ENCODE measurements at places on chromosomes 1 and 21.
A peak's percentile ranks its signal among the peaks of the same experiment; 100 is the strongest.

- DNase-seq, result no peak
Measured at GRCh38 chr1:40880813-40881549, 18.8 kb upstream of the CITED4 start.

DNA sequence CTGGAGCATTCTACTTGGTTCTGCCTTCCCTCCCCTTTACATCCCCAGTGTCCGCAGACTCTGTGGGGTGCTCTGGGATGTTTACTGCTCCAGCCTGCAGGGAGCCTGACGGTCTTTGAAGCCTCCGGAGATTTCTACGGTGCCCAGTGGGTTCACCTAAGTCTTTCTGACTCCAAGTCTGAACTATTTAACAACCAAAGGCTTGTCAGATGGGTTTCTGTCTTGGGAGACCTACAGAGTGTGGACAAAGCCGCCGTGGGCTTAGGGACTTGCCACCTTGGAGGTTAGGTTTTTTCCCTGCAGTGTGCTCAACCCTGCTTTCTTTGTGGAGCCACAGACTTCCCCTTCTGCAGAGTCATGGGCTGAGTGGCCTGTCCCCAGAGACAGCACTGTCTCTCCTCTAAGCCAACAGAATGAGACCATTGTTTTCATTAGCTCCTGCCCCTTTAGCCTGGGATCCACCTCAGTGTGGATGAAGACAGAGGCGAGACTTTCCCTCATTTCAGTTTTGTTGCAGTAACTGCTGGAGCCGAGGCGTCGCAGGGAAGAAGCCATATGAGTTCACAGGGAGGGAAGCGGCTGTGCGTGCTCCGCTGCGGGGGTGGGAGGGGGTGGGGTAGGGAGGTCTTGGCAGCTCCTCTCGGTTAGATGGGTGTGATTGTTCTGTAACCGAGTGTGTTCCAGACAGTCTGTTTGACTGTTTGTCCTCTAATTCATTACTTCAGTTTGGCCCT lies 120.7 kb downstream of the CNIH3 start:
- DNase-seq, result no peak

- DNase-seq, result no peak
Measured at GRCh38 chr1:29807689-29808088, 571.4 kb downstream of the PTPRU start.

- DNase-seq, result no peak
Measured at GRCh38 chr1:205493241-205494085, 11.0 kb upstream of the CDK18 start.

DNA sequence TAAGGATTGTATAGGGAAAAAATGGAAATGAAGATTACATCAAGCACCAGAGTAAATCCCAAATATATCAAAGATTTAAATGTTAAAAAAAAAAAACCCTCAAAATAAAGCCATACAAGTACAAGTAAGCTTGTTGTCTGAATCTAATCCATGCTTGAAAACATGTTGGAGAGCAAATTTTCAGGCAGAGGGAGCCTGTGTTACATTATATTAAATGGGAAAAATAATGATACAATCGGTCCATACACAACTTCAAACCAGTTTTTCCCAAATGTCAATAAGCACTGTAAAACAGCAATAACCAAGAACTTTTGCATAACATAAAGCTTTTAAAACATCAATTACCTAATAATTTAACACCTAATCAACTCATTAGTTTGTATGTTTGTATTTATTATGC lies 949.4 kb upstream of the ADGRL4 start:
- no peak for DNase-seq

GRCh38 chr1:51656374-51656773 lies 39.5 kb downstream of the OSBPL9 start:
- no peak for DNase-seq

DNA sequence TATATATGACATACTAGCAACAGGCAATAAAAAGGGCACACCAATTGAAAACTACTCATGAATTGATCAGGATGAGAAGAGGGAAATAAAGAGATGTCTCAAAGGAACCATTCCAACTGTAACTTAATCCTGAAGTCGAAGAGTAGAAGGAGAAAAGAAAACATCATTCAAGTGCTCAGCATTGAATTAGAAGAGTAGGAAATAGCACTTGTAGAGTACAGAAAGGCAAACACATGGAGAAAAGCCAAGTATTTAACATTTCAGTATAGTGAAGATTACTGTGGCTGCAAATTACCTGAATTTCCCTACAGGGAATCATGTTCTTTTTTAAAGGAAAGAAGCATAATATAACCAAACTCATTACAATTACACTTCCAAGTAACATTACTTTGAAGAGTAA lies 205.0 kb downstream of the KCTD3 start:
- DNase-seq, result no peak

DNA sequence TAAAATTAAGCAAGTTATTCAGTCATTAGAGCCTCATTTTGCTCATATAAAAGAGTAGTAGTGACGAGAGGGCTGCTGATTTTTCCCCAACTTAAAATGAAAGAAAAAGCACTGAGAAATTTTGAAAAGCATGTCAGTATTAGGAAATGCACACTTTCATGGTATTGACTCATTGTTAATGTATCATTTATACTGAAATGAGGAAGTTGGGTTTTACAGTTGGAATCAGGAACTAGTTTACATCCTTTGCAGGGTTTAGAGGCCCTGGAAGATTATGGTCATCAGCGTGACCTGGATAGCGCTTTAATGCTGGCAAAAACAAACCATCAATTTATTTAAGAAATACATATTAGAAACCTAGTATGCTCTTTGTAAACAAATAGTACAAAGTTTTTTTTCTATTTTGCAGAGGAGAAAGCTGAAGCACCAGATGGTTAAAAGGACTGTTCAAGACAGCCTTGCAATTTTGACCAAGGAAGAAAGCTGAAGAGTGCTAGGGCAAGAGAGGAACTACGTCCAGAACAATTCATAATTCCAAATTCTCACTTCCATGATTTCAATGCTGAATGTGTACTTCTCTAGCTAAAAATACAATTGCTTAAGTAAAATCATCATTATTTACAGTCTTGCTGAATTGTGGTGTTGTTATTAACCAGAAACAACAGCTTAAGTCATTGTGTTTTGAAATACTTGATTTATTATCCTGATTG lies 94.8 kb upstream of the SGIP1 start:
- no peak for DNase-seq

GRCh38 chr1:44603718-44604117 lies 70.6 kb downstream of the TMEM53 start:
- no peak for DNase-seq

GRCh38 chr1:198805498-198806151 lies 166.8 kb downstream of the PTPRC start:
- DNase-seq, result no peak

- DNase-seq, result no peak
Measured at GRCh38 chr1:202576816-202577215, 133.4 kb downstream of the SYT2 start.

GRCh38 chr21:43981871-43982210 lies 30.3 kb upstream of the TRAPPC10 start:
- DNase-seq, result no peak

- no peak for DNase-seq
Measured at GRCh38 chr1:3799976-3800685, 3.8 kb upstream of the LRRC47 start.

DNA sequence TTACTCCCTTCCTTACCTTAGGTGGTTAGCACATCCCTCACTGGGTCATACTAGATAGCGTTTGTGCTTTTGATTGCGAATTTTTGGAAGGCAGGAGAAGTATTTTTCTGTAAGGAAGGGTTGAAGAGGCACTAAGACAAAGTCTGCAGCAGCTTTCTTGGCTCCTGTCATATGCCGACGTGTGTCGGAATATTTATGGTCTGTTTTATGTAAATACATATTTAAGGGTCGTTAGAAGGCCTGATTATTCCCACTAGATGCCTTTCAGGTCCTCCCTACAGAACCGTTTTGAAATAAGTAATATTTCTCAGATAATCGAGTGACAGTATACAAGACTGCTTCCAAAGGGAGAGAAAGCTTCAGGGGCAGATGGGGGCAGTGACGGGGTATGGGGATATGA lies 10.0 kb downstream of the RNF220 start:
- no peak for DNase-seq

DNA sequence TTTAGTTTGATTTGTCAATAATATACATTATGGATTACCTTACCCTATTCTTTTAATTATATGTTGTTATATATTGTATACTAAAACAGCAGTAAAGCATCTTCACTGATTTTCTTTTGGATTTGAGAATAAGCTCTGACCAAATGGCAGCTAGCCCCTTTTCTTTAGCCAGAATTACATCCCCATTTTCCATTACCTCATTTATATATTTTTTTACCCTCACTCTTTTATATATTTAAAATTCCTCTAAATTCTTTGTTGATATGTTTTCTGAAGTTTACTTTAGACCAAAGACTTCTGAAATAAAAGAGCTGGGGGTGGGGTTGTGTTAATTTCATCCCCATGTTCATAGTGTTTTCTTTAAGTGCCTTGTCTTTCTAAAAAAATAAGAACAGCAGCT lies 24.6 kb downstream of the ANGPTL1 start:
- no peak for DNase-seq

DNA sequence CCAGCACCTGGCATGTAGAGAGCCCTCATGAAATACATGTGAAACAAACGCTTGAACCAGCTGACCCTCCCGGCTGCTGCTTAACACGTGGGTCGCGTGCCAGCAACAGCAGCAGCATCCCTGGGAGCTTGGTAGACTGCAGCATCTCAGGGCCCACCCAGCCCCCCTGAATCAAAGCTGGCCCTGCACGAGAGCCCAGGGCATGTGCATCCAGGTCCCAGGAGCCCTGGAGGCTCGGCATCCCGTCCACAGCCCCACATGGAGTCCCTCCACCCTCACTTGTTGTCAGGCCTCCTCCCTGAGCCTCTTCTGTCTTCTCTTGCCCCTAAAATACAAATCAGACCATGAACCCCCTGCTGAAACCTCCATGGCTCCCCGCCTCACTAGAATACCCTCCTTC lies 123.1 kb downstream of the MATN1 start:
- no peak for DNase-seq

DNA sequence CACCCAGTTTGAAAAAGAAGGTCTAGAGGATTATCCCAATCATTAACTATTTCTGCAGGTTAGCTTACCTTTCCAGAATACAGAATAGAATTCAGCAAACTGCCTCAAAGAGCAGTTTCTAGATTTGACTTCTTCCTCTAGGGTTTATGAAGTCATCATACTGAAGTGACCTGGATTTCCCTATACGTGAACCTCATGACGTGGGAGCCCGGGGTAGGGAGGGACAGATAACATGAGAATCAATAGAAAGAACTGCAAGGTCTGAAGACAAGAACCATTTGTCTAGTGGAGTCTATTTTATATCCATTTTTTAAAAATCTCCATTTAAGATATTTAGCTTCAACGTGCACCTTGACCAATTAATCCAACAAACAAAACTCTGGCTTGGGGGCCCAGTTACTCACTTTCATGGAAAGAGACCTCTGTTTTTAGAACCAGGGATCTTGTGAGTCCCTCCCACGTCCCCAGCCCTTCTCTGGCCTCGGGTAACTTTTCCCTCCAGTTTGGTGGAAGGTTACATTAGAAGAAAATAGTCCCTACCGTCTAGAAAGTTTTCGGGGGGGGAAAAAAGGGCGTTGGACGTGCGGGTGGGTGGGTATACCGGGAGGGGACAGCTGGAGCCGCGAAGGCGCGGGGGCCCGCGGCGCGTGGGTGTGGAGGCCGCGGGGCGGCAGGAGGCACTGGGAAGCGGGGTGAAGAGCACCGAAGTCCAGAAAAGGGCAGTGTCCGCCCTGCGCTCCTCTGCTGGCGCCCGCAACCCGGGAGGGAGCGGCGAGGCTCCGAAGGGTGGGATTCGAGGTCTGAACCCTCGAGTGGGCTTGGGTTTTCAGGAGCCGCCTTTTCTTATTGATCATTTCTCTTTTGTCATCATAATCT lies 13.8 kb upstream of the POGZ start:
- DNase-seq, result peak; percentile 26

GRCh38 chr1:153827168-153827964 lies 52.2 kb downstream of the SLC27A3 start:
- DNase-seq, result no peak

GRCh38 chr1:38746941-38747600 lies 112.5 kb downstream of the RRAGC start:
- no peak for DNase-seq

DNA sequence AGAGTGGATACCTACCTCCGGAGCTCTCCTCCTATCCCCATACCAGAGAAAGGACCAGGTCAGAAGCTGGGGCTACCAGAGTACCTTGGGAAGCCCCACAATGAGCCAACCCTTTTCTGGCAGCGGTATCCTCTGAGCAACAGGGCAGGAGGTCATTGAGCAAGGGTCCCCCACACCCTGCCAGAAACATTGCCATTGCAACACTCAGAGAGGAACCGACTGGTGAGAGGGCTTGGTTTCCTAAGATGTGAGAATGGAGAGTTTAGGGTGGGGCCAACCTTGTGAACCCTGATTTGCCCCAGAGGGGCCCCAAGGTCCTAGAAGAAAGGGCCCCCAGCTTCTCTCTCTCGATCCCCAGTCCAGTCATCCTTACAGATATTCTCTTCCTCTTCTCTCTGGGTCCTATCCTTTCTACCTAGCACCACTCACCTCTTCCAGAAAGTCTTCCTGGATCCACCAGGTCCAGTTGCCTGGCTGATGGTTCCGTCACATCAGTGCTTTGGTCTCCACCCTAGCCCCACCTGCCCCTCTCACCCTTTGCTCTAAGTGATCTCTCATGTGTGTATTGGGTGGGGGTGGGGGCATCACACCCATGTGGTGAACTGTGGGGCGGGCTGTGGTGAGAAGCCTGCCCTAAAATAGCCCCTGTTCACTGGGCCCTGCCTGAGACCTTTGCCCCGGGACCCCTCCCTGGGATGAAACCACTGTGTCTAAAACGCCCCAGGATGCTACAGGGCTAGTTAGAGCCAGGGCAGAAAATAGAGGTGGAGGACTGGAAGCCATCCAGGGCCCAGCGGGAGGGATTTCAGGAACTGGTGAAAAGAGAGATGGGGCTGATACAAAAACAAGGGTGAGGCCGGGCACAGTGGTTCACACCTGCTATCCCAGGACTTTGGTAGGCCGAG lies 8.7 kb downstream of the FGR start:
- no peak for DNase-seq

- no peak for DNase-seq
Measured at GRCh38 chr1:63721531-63722189, 52.2 kb upstream of the ROR1 start.

GRCh38 chr1:4089421-4090175 lies 189.5 kb upstream of the C1orf174 start:
- DNase-seq, result no peak

DNA sequence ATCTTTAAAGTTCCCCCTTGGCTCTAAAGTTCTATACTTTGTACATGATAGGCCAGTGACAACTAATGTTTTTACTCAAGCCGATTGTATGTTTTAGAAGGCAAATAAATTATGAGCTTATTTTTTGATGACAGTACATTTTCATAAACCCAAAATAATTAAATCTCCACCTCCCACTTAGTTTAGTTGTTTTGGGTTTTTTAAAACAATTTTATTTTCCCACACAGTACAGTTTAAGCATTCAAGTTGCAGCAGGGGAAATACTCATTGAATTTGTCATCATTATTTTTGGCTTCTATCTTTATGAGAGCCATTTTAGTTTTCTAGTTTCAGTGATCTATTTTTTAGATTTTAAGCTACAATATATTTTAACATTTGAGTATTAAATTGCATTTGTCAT lies 93.6 kb downstream of the OLFML2B start:
- DNase-seq, result no peak

GRCh38 chr1:229229721-229230139 lies 41.2 kb upstream of the RAB4A start:
- no peak for DNase-seq

GRCh38 chr1:190679983-190680382 lies 202.3 kb upstream of the BRINP3 start:
- DNase-seq, result no peak

- no peak for DNase-seq
Measured at GRCh38 chr1:234770924-234771540, 161.1 kb upstream of the IRF2BP2 start.

- DNase-seq, result no peak
Measured at GRCh38 chr1:15618077-15618654, 908 bp downstream of the DDI2 start.

Measured in activated CD4-positive, alpha-beta T cell treated with anti-CD3 and anti-CD28 coated beads, Interleukin-2, amount 50 U/mL, for 4 hours (primary cell).